ENCODE measurements at places on chromosomes 5 and 9. TPM values are rescaled to one million over a fixed set of nuclear protein-coding genes. Genes with fewer than 3 reads are reported as not detected.

The NKD2 gene
- total RNA-seq, result 2.3 TPM

The NRARP gene
- 4.4 TPM for total RNA-seq

The TAS2R1 gene
- total RNA-seq, result not detected

The SPINK6 gene
- total RNA-seq, result not detected

Measured in activated CD8-positive, alpha-beta T cell treated with anti-CD3 and anti-CD28 coated beads for 36 hours (primary cell).